ENCODE measurements at places on chromosomes 12 and 14.
A peak's percentile ranks its signal among the peaks of the same experiment; 100 is the strongest.

DNA sequence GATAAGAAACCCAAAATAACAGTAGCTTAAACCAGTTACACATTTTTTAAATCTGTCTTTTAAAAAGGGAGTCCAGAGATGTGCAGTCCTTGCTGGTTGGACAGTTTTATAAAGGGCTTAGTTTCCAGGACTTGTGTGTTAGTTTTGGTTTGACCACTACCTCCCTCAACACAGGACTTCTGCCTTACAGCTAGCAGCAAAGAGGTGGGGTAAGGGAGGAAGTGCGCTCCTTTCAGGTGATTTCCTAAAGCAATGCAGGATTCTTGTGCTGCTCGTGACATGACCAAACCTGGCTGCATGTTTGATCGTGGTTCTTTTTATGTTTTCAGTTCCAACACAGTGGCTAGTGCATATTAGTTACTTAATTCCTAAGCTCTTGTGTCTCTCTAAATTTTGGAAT, 266.2 kb downstream of the TMTC2 start:
- no peak for DNase-seq

- no peak for DNase-seq
Measured at GRCh38 chr14:103115845-103116572, 7.3 kb upstream of the TNFAIP2 start.

DNA sequence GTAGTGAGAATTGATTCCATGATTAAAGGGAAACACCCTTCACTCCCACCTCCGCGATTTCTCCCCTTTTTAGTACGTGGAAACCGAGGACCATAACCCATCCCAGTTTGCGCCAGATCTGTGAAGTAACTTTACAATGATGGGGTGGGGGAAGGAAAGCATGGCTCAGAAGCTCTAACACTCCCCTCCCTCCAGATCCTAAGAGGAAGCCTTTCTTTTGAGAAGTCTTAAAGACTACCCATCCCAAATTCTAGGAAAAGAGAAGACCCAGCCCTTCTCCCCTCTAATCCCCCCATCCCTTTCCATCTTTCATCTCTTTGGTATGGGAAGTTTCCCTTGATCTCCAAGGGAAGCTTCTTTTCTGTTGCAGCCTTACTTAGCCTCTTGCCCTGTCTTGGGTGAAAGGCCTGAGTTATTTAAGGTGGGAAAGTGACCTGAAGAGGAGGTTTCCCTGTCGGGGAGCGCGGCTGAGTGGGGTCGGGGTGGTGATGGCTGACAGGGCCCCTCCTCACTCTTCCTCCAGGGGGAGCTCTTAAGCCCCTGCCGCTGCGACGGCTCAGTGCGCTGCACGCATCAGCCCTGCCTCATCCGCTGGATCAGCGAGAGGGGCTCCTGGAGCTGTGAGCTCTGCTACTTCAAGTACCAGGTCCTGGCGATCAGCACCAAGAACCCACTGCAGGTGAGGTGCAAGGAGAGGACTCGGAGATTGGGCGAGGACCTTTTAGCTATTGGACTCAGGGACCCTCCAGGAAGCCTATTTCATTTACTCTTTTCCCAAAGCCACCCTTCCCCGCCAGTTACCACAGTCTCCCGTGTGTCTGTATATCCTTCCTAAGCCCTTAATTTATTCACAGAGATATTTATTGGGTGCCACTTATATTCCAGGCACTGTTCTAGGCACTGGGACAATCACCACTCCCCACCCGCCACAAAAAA, 1.8 kb downstream of the MARCHF9 start:
- no peak for DNase-seq

- no peak for DNase-seq
Measured at GRCh38 chr12:65100140-65100539, 21.0 kb downstream of the WIF1 start.

DNA sequence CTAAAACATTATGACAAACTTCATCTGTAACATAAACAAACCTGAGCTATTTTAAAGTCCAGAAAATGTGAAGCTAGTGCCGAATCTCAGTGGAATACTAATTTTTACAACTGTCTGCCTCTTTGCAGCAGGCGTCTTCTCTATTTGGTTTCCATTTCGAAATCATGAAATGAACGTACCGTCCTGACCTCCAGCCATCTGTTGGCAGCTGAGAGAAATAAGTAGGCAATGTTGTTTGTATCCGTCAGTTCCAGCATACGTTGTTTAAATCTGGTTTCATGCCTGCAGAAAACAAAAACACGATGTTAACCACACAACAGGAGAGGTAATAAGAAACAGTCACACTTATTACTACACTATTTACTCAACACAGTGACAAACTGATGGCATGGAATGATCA, 54.3 kb upstream of the KCNJ8 start:
- peak; percentile 9 for DNase-seq

DNA sequence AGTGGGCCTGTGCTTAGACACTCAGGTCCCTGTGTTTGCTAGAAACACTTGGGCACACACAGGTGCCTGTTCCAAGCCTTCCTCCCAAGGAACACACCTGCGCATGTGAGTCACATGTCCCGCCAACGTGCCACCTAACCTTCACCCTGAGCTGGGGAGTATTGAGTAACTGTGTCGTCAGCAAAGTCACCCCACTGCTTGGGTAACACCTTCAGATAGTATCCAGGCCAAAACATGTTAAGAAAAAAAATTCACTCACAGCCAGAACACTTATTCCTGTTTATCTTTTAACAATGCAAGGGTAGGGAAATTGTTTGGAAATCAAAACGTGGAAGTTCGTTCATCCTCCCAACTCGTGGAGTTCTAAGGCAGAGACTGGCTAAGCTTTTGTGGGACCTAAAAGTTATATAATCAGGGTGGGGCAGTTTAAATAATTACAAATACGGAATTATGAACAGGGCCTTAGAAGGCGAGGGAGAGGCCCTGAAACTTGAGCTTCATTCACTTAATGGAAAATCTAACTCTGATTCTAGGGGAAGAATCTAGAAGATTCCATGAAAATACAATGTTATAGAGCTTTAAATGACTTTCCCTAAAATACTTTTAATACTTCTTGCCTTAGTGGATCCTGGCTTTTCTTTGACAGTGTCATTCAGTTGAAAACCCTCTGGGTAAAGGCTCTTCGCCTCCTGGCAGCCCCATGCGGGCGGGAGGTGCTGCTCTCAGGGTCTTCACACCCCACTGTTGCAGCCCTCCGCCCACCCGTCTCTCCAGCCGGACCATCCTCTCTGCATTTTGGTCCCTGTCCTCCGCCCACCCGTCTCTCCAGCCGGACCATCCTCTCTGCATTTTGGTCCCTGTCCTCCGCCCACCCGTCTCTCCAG, 30.3 kb upstream of the ADIPOR2 start:
- no peak for DNase-seq

DNA sequence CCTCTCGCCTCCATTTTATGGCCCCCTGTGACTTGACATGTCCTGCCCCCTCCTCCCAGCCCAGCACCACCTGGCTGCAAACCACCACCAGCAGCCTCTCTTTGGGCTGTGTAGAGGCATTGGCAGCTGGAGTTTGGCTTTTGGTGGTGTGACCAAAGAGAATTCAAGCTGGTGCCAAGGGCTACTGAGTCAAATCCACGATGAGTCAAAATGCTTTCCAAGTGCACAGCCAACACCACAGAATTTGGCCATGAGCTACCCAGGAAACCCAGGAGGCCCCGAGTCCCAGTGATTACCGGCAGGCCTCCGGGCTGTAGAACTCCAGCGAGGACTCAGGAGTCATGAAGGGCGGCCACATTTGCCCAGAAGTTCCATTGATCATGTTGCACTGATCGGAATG, 53.8 kb downstream of the SCARB1 start:
- no peak for DNase-seq

DNA sequence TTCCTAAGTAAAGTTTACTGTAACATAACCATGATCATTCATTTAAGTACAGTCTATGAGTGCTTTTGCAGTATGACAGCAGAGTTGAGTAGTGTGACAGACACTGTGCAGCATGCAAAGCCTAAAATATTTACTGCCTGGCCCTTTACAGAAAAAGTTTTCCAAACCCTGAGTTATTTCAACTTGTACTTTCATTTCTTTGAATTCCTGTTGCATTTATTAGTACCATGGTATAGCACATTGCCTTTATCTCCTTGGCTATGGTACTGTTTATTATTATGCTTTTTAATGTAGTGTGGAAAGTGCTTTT, 6.2 kb downstream of the ARHGAP5 start:
- DNase-seq: no peak

DNA sequence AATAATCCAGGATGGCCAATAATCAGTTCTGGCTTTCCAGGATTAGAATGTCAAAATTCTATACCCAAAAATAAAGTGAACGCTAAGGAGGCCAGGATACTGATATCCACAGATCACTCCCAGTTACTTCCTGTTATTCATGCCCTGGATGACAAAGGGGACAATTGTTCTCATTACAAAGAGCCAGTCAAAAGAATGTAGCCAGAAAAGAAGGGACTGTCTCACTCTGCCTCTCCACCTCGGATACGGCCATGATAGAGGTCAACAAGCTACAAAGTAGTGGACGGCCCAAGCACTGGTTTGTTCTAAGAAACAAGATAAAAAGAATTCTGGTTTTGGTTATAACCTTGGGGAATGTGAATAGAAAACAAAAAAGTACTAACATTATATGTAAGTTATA, 116.1 kb upstream of the ATF7IP start:
- DNase-seq: peak; percentile 94

DNA sequence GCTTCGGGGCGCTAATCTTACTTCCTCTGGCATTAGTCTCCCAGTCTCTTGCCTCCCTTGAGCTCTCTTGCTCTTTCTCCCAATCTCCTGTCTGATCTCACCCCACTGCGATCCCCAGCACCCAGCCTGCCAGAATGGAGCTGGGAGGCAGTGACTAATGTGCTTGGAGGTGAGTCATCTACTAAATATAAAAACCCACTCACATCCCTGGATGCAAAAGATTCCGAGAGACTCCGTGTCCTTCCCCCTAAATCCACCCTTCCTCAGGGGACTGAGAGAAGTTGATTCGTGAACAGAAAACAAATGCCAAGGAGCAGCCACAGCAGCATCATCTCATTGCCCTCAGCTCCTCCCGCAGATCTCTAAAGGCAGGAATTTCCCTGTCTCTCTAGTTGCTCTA, 45.7 kb upstream of the KCNA5 start:
- no peak for DNase-seq

DNA sequence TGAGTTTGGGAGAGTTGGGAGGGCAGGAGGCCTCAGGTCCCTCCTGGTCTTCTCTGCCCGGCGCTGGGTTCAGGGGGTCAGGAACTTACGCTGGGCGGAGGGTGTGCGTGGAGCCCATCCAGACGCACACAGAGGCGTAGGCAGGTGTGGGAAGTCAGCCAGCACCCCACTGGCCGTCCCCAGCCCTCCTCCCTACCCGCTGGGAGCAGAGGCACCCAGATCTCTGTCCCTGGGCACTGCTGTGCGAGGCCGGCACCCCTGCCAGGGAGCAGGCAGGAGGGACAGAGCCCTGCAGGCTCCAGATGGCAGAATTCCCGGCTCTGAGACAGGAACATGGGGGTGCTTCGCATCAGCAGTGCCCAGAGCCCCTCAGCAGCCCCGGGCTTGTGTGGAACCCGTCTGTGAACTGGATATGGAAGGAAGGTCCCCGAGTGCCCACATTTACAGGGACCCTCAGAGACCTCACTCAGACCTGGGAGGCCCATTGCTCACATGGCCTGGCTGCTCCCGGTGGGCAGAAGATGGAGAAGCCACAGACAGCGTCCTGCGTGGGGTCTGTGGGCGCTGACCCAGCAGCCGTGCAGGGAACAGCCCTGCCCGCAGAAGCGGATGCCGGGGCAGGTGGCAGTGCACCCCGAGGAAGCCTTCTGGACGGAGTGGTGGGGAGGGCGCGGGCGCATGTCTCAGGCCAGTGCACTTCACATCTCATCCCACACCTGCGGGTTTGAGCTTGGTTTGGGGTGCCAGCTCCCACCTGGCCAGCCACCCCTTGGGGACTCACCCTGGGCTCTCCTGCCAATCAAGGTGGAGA, 59.3 kb downstream of the LRCOL1 start:
- DNase-seq: no peak

GRCh38 chr12:2957816-2958431, 1.3 kb upstream of the TEAD4 start:
- DNase-seq: no peak

GRCh38 chr12:131371401-131372170, 339.3 kb upstream of the SFSWAP start:
- DNase-seq: no peak

All from pons (tissue), 1 donor.